Fibroblast of villous mesenchyme (primary cell): ENCODE measurements at places on chromosomes 5 and 9. TPM values are rescaled to one million over a fixed set of nuclear protein-coding genes. Genes with fewer than 3 reads are reported as not detected.

GRCh38 chr5:113437111-113437510 is 2.3 kb upstream of the TSSK1B start:
- no peak for DNase-seq

GRCh38 chr9:107161338-107161737 is 121.7 kb upstream of the RAD23B start:
- DNase-seq, result no peak

- DNase-seq, result no peak
These were observed 34.1 kb upstream of the SLC2A8 start for GRCh38 chr9:127362829-127363228.

GRCh38 chr5:106530150-106530549 is 1140.6 kb downstream of the EFNA5 start:
- no peak for DNase-seq

- DNase-seq, result no peak
These were observed 90.6 kb downstream of the ZFAND5 start for GRCh38 chr9:72274441-72274840.

GRCh38 chr5:100119903-100120302 is 415.3 kb upstream of the FAM174A start:
- DNase-seq, result no peak

DNA sequence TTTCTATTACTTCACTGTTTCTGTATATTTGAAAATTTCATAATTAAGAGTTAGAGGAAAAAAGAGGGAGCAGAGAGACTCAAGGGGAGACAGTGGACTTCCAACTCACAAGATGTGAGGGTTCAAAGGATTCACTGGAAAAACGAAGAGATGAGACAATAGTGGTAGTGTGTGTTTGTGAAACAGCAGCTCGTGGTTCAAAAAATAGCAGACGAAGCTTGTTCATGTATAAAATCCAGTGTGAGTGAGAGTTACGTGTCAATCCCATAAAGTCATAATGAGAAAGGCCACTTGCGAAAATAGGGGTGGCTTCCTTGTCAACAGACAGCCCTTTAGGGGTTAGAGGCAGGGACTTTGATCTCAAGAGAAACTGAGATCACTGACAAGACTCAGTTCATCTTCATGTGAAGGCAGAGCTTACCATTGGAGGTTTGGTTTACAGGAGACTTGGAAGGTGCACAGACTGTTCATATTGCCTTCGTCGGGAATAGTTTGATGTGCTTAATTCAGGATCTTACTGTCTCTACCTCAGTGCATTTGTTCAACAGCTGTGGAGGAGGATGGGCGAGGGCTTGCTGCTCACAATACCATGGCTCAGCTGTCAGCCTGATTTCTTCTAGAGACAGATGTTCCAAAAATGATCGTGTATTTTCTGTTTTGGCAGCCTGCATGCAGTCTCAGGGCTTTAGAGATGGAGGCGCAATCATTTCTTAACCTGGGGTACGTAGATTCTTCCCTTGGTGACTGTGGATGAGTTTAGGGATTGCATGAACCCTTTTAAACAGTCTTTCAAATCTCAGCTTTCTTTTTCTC is 105.7 kb upstream of the KLF9 start:
- DNase-seq, result no peak

MARVELD2 gene
- total RNA-seq, result 2.3 and 3.9 TPM in 2 replicates

HAUS6 gene
- 16.8 and 23.7 TPM in 2 replicates for total RNA-seq

- no peak for DNase-seq
These were observed 70.0 kb downstream of the ZNF354C start for GRCh38 chr5:179130101-179130681.

FBN2 gene
- 81.6 and 137 TPM in 2 replicates for total RNA-seq
